ENCODE measurements at places on chromosomes 1 and 21. TPM values are rescaled to one million over a fixed set of nuclear protein-coding genes. Genes with fewer than 3 reads are reported as not detected.

CYP4X1 gene
- total RNA-seq = 0.23 TPM

MMEL1 gene
- total RNA-seq = not detected

GRCh38 chr1:203165101-203165799 lies 10.4 kb downstream of the MYBPH start:
- H3K4me3 ChIP-seq = no peak overlapping the region
- peaks cover 36% of the 10 kb centered on the region for H3K36me3 ChIP-seq
- no peak overlapping the region for H3K27ac ChIP-seq

DNA sequence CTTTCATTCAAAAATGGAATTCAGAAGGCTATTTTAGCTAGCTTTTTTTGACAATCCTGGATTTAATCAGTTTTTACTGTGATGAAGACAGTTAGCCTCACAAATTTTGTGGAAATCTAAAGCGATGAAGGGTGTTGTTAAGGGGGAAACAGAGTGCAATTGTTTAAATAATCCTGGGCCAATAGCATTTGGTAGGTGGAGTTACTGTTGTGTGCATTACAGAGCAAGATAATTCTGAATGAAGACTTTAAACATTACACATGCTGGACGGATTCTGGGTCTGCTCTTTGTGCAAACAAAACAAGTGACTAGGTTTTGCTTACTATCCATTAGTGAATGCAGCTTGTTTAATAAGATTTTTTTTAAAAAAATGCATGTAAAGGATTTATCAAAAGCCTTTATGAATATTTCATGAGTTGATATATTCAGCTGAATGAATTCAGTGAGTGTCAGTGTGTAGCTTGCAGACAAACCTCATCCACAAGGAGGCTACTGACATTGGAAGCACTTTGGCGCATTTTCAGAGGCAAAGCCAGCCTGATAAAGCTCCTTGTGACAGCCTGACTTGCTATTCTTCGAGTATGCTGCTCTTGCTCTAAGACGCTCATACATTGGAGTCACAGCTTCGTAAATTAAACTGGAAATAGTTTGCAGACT lies 199.6 kb downstream of the PDE4B start:
- H3K4me3 ChIP-seq = no peak overlapping the region
- H3K27me3 ChIP-seq = peaks cover 5% of the 10 kb centered on the region
- H3K36me3 ChIP-seq = no peaks in the 10 kb centered on the region

GRCh38 chr1:241837901-241838300 lies 10.1 kb upstream of the EXO1 start:
- no peaks in the 10 kb centered on the region for H3K36me3 ChIP-seq
- no peaks in the 10 kb centered on the region for H3K4me1 ChIP-seq
- DNase-seq = no peak
- no peaks in the 10 kb centered on the region for H3K27me3 ChIP-seq

DNA sequence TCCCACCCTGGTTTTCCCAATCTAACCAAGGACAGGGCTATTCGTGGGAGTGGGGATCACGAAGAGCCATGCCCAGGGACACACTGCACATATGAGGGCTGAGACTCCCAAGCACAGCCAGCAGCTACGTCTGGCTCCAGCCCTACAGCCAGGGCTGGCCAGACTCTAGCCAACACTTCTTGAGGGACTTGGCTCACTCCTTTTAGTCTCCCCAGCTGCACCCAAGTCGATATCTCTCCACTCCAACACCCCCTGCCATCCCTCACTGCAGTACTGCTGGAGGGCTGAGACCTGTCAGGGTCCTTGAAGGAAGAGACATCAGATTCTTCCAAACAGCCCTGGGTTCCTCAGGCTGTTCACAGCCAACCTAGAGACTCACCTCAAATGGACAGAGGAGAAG lies 62.6 kb downstream of the CD46 start:
- peaks cover 2% of the 10 kb centered on the region for H3K27me3 ChIP-seq
- no peak for DNase-seq
- peaks cover 59% of the 10 kb centered on the region for H3K36me3 ChIP-seq
- H3K27ac ChIP-seq = peak overlapping the region; percentile 14
- H3K4me3 ChIP-seq = no peak overlapping the region

GRCh38 chr1:150985179-150985825 lies 3.2 kb downstream of the ANXA9 start:
- H3K27ac ChIP-seq = no peak overlapping the region
- H3K27me3 ChIP-seq = peaks cover 3% of the 10 kb centered on the region
- H3K4me1 ChIP-seq = peaks cover 8% of the 10 kb centered on the region
- no peak for DNase-seq

- no peaks in the 10 kb centered on the region for H3K36me3 ChIP-seq
- no peak overlapping the region for H3K27ac ChIP-seq
- no peak overlapping the region for H3K4me3 ChIP-seq
- H3K4me1 ChIP-seq = no peaks in the 10 kb centered on the region
- H3K27me3 ChIP-seq = peaks cover 4% of the 10 kb centered on the region
These were observed 100.7 kb downstream of the SLC16A1 start for GRCh38 chr1:112855152-112855828.

DNA sequence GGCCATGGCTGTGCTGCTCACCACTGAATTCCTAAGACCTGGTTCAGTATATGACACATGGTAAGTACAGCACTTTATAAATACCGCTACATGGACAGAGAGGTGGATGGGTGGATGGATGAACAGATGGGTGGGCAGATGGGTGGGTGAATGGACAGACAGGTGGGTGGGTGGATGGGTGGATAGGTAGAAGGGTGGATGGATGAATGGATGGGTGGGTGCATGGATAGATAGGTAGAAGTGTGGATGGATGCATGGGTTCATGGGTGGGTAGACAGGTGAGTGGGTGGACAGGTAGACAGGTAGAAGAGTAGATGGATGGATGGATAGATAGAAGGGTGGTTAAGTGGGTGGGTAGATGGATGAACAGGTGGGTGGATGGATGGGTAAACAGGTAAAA lies 54.8 kb downstream of the TMCO4 start:
- no peak for DNase-seq
- H3K4me1 ChIP-seq = no peaks in the 10 kb centered on the region
- no peak overlapping the region for H3K4me3 ChIP-seq

Data from endothelial cell (in vitro differentiated cells).